ENCODE measurements at places on chromosomes 7 and 10.

GRCh38 chr7:20459419-20459818 lies 128.7 kb downstream of the ITGB8 start:
- no peak for DNase-seq

- no peak for DNase-seq
These were observed 181.0 kb upstream of the RHOBTB1 start for GRCh38 chr10:61124756-61125530.

GRCh38 chr10:89814278-89814677 lies 112.9 kb downstream of the KIF20B start:
- DNase-seq: no peak

DNA sequence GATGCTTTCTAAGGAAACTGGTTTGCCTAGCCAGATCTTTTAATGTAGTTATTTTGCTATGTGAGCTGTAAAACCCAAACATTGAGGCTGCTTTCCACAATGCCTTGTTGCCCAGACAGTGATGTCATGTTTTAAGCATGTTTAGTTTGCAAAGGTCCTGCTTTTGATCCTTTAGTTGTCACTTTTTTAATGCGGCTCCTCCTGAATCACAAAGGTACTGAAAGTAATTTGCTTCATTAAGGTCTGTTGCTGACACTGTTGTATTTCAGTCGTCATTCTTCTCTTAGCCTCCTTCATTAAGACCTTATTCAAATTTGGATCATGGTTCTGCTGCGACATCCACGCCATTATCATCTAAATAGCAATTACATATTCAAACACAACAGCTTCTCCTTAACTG lies 10.6 kb downstream of the RPA3 start:
- DNase-seq: no peak

- no peak for DNase-seq
These were observed 2.8 kb upstream of the ERCC6 start for GRCh38 chr10:49541762-49542161.

DNA sequence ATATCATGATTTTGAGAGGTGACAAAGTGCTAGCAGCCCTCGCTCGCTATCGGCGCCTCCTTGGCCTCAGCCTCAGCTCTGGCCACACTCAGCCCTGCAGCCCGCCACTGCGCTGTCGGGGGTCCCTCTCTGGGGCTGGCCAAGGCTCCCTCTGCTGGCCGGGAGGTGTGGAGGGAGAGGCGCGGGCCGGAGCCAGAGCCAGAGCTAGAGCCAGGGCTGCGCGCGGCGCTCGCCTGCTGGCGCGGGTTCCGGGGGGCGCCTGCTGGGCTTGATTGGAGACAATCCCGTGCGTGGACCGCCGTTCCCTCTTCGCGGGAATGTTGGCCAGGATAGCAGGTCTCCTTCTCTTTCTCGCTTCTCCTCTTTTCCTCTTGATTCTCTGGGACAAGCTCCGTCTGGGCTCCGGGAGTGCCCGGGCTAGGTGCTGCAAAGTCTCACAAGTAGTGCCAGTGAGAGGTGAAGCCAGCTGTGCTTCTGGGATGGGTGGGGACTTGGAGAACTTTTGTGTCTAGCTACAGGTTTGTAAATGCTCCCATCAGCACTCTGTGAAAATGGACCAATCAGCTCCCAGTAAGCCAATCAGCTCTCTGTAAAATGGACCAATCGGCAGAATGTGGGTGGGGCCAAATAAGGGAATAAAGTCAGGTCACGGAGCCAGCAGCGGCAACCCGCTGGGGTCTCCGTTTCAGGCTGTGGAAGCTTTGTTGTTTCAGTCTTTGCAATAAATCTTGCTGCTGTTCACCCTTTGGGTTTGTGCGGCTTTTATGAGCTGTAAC lies 43.4 kb upstream of the ELMO1 start:
- no peak for DNase-seq

DNA sequence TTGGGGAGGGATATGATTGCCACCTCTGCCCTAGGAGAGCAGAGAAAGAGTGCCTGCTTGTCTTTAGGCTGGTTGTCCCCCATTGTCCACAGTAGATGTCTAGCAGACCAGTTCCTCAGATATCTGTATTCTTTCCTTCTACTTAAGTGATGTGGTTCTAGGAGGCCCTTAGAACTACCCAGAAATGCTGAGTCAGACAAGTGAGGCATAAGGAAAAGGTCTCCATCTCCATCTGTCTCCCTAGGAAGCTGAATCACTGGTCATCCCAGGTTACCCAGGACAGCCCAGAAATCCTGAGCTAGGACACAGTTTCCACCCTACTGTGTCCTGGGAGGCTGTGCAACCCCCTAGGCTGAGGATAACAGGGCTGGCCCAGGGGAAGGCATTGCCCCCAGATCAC lies 93.4 kb upstream of the INHBA start:
- no peak for DNase-seq

DNA sequence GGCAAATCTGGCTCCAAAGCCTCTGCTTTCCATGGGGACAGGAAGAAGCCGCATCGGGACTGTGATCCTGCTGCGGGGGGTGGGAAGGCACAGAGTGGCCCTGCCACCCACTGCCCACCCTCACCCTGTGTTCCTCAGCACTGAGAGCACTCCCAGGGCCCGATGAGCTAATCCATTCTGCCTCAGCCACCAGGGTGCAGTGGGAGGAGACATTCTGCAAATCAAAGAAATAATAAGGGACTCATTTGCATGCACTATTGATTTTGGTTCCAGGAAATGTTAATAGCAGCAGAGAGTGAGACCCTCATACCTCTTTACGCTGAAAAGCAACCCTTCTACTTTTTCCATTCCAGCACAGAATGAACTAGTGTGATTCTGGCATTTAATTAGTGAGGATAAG lies 572.8 kb downstream of the INHBA start:
- DNase-seq: no peak

- no peak for DNase-seq
These were observed 3.7 kb downstream of the CFAP46 start for GRCh38 chr10:132938472-132939339.

GRCh38 chr10:101568054-101568745 lies 19.9 kb downstream of the POLL start:
- DNase-seq: no peak

DNA sequence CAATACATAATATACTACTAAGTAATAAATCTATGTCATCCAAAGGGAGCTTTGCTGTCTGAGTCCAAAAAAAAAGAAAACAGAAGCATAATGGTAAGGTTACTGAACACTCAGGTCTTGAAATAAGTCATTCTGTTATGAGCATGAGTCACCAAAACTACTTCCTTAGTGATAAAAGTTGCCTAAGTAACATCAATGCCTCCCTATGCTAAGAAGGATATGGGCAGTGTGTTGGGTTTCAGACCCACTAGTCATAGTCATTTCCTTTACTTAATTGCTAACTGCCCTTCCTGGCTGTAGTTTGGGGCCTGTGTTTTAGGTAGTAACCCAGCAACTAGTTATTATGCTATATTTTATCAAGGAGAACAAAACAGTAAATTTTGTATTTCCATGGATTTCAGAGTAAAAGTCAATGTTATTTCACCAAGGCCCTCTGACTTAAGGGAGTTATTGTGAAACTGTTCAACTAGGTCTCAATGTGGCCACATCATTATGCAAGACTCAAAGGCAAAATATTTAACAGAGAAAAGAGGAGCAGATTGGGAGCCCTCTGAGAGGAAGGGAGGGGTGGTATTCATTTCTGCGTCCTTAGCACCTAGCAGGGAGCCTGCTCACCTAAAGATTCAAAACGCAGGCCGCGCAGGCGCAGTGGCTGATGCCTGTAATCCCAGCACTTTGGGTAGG lies 11.7 kb upstream of the VIM start:
- DNase-seq: peak; percentile 94

Measured in CD4-positive, alpha-beta T cell treated with Interleukin-4 for 4 hours (primary cell).